PC-9 (cell line): ENCODE measurements at places on chromosomes 5 and 9. TPM values are rescaled to one million over a fixed set of nuclear protein-coding genes. Genes with fewer than 3 reads are reported as not detected.

Gene OR1J2
- not detected in 2 replicates for total RNA-seq

Gene SLC26A2
- total RNA-seq: 10.2 and 13.5 TPM in 2 replicates

DNA sequence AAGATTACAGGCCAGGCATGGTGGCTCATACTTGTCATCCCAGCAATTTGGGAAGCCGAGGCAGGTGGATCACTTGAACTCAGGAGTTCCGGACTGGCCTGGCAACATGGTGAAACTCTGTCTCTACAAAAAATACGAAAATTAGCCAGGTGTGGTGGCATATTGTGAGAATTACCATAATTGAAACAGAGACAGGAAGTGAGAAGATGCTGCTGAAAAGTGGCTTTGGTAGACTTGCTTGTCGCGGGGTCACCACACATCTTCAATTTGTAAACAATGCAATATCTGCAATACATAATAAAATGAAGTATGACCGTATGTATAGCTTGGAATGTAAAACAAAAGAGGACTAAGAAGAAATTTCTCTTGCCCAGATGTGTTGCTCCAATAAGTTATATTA lies 490.5 kb downstream of the GABRG2 start:
- DNase-seq: no peak
- no peaks in the 10 kb centered on the region for H3K4me1 ChIP-seq
- H3K4me3 ChIP-seq: no peak overlapping the region
- no peaks in the 10 kb centered on the region for H3K27me3 ChIP-seq

GRCh38 chr5:60185231-60186099 lies 291.9 kb upstream of the PDE4D start:
- H3K27ac ChIP-seq: no peak overlapping the region
- no peak overlapping the region for H3K4me3 ChIP-seq
- H3K27me3 ChIP-seq: no peaks in the 10 kb centered on the region
- H3K4me1 ChIP-seq: no peaks in the 10 kb centered on the region

DNA sequence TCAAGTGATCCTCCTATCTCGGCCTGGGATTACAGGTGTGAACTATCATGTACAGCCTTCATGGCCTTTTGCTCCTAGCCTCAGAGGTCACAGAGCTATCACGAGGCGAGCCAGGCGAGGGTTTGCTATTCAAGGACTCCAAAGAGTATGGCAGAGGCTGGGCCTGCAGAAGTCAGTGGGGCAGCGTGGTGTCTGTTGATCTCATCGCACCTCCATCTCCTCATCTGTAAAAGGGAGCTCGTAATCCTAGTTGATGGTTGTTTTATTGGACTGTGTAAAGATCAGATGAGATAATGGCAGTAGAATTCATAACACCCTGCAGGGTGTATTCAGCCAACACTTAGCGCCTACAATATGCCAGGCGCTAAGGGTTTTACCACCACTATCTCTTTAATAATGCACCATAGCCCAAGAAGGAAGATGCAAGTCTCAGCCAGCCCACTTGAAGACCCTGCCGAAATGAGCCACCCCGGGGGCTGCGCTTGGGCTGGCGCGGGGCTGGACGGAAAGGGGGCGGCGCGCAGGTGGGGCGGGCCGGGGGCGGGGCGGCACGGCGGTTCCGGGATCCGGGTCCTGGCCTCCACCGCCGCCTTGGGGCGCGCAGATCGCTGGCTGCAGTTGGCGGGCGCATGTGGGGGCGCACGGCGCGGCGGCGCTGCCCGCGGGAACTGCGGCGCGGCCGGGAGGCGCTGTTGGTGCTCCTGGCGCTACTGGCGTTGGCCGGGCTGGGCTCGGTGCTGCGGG lies at the start of gene GALNT12:
GALNT12 (plus strand) TSS at position 601 of the 744 bp plus-strand sequence; CDS start at position 630, 29 bp downstream.
- H3K4me1 ChIP-seq: peaks cover 86% of the 10 kb centered on the region
- H3K27me3 ChIP-seq: no peaks in the 10 kb centered on the region
- peak within 1 kb of the TSS; percentile 87 for H3K4me3 ChIP-seq
- peak within 1 kb of the TSS; percentile 77 for H3K27ac ChIP-seq
- H3K36me3 ChIP-seq: 0 out of 2 replicates have a peak, but pooled peaks cover 3% of the 10 kb centered on the region
- peak; percentile 56 for DNase-seq

- no peaks in the 10 kb centered on the region for H3K27me3 ChIP-seq
- H3K4me1 ChIP-seq: peaks cover 6% of the 10 kb centered on the region; the same call in 1 of the 2 replicates
Measured at GRCh38 chr5:43303242-43303641, 10.0 kb downstream of the HMGCS1 start.

Gene SAXO1
- not detected in 2 replicates for total RNA-seq
